WERI-Rb-1 (cell line): ENCODE measurements at places on chromosomes 5 and 9.

DNA sequence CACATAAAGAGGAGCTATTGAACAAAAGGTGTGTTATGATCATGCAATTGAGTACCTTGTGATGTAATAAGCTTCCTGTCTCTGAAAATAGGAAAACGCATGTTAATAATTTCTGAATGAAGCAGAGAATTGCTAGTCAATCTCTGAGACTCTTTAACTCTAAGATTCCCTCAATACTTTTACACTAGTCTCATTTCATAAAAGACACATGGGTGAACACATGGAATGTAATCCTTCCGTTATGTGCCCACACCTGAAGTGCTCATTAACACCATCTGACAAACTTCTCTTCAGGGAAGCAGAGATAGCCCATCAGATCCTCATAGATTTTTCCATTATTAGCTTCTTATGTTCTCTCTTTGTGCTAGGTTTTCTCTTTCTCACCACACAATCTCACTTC, 182.4 kb downstream of the TLR4 start:
- no peak for DNase-seq

GRCh38 chr5:121726991-121727390, 124.7 kb upstream of the FTMT start:
- DNase-seq, result no peak

DNA sequence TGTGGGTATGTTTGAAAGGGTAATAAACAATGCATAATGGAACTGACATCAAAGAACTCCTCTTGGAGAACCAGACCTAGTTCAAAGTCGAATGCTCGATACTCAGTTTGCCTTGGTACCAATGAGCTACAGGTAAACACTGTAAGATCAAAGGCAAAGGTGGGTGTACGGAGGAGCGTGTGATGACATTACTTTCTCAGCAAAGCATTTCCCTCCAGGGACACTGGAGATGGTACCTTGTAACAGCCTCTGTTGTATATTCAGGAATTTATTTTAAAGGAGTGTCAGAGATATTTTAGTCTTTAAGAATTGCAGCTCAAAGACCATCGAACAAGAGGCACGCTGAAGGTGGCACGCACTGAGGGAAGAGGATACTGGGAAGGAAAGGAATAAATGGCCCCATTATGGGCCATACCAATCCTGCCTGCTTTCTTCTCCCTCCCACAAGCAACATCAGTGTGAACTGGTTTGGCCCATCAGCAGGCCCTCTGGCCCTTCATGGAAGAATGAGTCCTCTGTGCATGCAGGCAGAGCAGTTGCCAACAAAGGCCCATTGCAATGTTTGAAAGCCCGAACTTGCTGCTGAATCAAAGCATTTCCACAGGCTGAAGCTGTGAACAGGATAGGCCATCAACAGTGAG, 410.2 kb downstream of the ACTL7B start:
- DNase-seq, result no peak

DNA sequence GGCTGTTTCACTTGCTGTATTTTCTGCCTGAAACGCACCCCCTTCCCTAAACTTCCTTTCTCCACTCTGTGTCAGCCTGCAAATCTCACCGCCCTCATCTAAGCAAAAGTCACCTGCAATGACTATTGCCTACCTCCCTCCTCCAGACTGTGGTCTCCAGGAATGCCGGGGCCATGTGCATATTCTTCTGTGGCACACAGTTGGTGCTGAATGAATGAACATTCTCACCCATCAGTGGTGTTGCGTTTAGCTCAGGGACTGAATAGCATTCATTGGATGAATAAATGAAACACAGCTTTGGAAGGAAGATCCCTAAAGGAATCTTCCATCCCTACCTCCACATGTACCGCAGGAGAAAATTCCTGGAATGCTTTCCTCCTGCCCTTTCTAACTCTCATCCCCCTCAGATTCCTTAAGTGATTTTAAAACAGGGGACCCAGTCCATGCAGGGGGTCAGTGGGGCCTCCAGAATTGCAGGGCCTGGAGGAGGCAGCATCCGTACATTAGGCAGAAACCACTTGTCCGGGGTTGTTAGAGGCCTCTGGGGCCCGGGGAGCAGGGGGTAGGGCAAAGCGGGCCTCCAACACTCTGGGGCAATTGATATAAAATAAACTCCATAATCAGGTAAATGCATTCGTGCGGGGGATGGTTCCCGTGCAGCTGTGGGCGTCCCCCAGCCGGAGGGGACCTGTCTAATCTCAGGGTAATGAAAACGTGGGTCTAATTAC, 28.3 kb upstream of the PTGS1 start:
- no peak for DNase-seq

GRCh38 chr5:93583768-93584595, 960 bp downstream of the NR2F1 start:
- DNase-seq, result peak; percentile 65

GRCh38 chr9:113600871-113601614, 137.5 kb downstream of the RGS3 start:
- no peak for DNase-seq

- DNase-seq, result no peak
Measured at GRCh38 chr5:53472279-53472678, 8.2 kb upstream of the FST start.

DNA sequence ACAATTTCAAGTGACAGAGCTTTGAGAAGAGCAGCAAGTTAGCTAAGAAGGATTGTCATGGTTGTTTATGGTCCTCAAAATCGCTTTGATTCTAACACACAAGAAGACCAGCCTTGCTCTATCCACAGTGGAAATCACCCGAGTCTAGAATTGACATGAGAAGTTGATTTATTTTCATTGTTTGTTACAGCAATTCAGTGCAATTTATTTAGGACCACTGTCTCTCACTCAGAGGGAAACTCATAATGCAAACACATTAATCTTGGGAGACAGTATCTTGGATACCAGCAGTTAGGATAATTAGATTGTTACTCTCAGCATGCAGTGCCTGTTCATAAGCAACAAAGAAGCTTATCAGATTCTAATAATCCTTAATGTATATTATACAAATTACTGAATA, 498.9 kb downstream of the NTRK2 start:
- no peak for DNase-seq

DNA sequence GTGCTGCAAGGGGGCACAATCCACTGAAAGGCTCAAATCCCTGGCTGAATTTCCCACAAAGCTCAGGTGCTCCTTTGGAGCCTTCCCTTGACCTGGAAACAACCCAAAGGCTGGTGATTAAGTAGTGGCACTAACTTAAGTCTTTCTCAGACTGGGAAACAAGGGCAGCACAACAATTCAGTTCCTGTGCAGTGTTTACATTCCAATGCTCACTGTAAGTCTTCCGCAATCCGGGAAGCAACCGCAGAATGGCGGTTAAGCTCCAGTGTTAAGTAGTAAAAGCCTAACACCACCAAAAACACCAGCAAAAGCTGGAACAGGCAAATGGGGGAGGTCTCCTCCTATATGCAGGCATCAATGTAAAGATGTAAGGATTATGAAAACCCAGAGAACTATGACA, 117.2 kb downstream of the TRPM3 start:
- DNase-seq, result no peak

DNA sequence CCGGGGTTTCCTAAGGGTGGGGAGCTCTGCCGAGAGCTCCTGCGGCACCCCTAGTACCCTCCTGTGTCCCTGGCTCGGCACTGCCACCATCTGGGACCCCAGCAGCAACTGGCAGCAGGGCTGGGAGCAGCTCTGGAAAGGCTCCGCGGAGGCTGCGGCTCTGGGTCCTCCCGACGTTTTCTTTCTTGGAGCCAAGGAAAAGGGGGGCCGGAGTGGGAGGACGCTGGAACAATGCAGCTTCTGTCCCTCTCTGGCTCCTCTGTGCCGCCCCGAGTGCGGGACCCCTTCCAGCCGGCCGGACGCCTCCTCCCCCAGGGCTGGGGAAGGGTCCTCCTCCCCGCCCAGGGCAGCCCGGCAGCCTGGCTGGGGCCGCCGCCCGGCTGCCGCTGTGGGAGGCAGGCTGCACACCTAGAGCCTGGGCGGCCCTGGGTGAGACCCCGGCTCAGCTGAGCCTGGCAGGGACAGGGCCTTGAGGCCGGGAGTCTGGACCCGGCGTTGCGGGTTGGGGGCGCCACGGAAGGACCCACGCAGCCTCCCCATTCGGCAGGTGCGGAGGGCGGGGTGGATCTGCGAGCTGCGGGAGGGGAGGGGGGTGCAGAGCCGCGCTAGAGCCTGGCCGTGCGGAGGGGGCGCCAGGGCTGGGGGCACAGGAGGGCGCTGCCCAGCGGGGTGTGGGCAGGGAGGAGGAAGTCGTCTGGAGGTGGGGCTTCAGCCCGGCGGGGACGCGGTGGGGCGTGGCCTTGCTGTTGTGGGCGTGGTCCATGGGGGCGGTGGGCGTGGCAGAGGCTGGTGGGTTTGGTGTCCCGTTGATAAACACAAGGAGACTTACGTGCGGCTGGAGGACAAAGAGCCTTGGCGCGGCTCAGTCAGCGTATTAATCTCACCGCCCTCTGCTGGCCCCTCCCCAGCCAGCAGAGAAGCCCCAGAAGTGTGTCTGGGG, 15.1 kb downstream of the GPSM1 start:
- peak; percentile 92 for DNase-seq

- no peak for DNase-seq
Measured at GRCh38 chr5:77312413-77312812, 101.9 kb downstream of the PDE8B start.

DNA sequence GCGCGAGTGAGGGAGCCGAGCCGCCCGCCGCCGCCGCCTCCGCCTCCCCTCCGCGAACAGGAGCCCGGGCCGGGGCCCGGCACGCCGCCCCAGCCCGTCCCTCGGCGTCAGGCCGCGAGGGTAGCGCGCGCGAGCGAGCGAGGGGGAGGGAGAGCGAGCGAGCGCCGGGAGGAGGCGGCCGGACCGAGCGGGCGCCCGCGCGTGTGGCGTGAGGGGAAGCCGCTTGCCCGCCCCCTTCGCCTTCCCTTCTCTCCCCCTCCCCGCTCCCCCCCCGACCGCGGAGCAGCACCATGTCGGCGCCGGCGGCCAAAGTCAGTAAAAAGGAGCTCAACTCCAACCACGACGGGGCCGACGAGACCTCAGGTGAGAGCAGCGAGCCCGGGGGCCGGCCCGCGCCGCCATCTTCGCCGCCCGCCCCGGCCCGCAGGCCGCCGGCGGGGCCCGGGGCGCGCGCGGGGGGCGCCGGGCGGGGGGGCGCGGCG, 312 bp downstream of the SET start:
- peak; percentile 59 for DNase-seq

- no peak for DNase-seq
Measured at GRCh38 chr9:38083858-38084555, 15.0 kb upstream of the SHB start.

DNA sequence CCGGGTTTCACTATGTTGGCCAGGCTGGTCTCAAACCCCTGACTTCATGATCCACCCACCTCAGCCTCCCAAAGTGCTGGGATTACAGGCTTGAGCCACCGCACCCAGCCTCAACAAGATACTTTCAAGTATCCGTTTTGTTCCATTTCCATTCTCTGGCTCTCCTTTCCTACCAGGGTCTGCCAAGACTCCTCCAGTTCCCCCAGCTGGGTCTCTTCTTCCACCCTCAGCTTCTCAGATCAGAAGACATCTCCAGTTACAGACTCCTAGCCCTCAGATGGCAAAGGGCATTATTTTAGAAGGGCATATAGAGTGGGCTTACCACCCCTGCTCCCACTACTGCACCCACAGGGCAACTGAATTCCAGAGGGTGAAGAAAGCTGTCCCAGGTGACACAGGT, 1.5 kb upstream of the PDGFRB start:
- DNase-seq, result no peak

GRCh38 chr5:157965040-157965678, 106.2 kb upstream of the CLINT1 start:
- no peak for DNase-seq

DNA sequence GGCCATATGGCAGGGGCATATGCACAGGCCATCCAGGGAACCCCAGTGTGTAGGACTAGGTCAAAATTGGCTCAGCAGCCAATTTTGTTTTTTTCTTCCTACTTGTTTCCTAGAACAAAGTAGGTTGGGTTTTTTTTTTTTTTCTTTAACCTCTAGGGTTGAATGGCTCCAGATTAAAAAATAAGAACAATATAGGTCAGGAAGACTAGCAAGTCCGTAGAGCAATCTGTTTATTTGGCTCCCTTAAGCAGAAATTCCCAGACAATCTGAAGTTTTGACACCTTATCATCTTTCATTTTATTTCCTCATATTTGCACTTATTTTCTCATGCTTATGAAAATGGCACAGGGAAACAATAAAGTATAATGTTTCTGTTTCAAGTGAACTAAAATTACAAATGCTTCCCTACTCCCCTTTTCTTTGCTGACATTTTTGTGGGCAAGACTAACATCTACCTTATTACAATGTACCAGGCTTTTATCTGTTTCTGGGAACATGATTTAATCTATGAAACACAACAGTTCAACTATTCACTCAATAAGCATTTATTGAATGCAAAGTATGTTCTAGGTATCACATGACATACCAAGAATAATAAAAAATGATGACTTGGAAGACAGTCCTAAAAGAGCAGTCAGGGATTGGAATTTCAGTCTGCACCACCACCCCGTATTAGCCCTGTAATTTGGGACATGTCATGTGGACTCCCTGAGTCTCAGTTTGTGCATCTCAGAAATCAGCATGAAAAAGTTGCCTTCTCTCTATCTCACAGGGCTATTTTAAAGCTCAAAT, 30.5 kb downstream of the TLR4 start:
- no peak for DNase-seq

- DNase-seq, result no peak
Measured at GRCh38 chr5:179451114-179451827, 99.1 kb upstream of the RUFY1 start.

DNA sequence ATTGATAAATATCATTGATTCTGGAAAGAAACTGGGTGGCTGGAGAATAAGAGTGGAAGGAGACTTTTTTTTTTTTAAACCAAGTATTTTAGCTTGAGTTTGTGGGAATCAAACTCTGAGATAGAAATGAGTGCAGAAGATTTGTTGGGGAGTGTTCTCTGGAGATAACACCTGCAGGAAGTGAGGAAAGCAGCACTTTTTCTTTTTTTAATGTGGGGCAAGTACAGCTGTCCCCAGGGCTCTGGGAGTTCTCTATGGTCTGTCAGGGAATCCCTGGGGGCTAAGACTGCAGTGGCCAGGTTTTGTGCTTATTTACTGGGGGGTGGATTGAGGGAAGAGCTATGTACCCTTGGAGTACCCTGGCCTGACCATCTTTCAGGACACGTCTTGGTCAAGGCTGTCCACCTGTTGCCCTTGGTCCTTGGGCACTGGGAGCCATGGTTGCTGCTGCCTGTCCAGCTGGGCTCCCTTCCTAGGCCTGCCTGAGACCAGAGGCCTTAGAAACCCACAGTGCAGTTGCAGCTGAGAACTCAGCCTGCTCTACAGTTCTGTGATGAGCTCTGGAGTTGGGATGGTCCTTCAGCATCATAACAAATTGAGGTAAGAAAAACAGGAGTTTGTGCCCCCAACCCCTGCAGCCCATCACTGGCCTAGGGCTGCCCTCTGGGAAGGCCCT, 85.8 kb downstream of the PHAX start:
- no peak for DNase-seq

DNA sequence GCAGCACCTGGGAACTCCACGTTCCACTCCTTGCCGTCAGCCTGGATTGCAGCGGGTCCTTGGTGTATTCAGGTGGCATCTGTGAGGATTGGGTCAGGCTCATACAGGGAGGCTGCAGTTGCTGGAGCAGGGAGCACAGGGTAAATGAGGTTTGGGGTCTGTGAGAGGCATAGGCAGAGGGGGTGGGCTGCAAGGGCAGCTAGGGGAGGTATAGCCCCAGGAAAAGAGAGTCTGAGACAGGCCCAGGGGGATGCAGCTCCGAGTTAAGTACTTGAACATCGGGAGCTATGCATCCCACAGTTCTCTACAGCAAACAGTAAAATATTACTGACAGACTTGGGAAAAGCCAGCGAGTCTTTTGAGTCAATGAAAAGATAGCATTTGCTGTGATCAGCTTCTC, 101.6 kb downstream of the TRIO start:
- no peak for DNase-seq

- DNase-seq, result no peak
Measured at GRCh38 chr5:67964619-67965018, 250.9 kb upstream of the PIK3R1 start.
